ENCODE measurements at places on chromosomes 5 and 9.

DNA sequence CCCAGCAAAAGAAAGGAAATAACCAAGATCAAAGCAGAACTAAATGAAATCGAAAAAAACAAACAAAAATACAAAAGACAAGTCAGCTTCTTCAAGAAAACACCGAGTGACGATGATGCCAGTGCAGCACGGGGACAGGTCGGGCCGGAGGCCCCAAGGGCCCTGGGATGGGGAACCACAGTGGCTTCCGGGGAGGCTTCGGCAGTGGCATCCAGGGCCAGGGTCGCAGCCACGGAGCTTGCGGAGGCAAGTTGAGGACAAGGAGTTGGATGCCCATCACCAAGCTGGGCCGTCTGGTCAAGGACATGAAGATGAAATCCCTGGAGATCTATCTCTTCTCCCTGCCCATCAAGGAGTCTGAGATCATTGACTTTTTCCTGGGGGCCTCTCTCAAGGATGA, 53.2 kb upstream of the WDR41 start:
- no peak for DNase-seq

- DNase-seq: peak; percentile 4
These were observed 204.9 kb downstream of the CHSY3 start for GRCh38 chr5:130109152-130109551.

DNA sequence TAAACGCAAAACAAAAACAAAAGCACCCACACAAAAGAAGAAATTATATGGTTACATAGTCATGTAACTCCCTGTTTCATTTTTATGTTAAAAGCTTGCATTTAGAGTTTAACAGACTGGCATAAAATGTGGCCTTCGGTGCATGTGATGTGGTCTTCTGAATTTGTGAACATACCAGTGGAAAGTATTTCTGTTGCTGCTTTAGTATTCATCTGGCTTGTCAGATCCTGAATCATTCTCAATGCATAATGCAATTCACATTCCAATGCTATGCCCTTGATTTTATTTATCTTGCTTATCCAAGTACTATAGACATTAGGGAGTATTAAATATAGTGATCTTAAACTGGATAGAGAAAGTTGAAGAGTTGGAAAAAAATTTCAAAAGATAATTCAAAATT, 740.2 kb upstream of the ZNF608 start:
- no peak for DNase-seq

GRCh38 chr5:97624886-97625285, 441.8 kb upstream of the RIOK2 start:
- no peak for DNase-seq

DNA sequence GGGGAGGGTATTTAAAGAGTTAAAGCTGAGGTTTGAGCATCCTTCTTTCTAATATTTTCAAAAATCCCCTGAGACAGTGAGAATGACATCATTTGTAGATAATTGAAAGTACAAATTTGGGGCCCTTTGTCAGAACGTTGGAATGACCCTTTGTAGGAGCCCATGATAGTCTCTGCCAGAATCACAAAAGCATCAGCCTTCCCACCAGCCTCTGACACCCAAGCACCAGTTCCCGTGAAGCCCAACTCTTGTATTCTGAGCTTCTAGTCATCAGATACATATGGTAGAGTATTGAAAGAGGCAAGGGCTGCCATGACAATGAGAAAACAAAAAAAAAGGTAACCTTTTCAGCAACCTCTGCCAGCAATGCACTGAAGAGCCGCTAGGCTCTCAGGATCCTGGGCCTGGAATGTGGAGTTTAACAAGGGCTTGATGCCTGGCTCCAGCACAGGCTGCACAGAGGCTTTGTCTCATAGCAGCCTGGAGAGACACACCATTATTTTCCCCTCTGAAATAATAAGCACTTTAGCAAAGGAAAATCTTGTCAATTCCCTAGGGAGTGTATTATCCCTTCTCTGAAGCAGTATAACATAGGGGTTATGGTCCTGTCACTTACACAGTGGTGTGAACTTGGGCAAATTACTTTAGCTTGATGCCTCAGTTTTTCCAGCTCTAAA, 114.4 kb downstream of the ZNF608 start:
- no peak for DNase-seq

DNA sequence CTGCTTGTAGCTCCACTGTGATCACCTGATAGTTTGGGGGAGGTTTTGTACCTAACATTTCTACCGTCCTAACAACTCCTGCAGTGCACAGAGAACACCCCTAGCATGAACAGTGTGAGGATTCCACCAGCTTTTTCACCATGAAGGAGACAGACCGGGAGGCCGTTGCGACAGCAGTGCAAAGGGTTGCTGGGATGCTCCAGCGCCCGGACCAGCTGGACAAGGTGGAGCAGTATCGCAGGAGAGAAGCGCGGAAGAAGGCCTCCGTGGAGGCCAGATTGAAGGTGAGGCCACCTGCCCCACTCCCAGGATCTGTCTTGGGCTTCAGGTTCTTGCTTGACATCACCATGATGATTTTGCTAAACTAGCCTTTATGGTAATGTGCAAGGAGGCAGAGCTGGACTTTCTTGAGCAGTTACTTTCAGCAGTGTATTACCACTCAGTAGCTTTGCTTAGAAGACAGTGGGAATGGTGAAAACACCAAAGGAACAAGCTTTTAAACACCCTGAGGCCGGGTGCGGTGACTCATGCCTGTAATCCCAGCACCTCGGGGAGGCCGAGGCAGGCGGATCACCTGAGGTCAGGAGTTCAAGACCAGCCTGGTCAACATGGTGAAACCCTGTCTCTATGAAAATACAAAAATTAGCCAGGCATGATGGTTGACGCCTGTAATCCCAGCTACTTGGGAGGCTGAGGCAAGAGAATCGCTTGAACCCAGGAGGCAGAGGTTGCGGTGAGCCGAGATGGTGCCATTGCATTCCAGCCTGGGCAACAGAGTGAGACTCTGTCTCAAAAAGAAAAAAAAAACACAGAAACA, 3.3 kb downstream of the EXOC3 start:
- DNase-seq: no peak

GRCh38 chr5:159341906-159342310, 11.6 kb upstream of the IL12B start:
- peak; percentile 68 for DNase-seq

- DNase-seq: no peak
These were observed 1047.6 kb upstream of the ACO1 start for GRCh38 chr9:31336841-31337240.

DNA sequence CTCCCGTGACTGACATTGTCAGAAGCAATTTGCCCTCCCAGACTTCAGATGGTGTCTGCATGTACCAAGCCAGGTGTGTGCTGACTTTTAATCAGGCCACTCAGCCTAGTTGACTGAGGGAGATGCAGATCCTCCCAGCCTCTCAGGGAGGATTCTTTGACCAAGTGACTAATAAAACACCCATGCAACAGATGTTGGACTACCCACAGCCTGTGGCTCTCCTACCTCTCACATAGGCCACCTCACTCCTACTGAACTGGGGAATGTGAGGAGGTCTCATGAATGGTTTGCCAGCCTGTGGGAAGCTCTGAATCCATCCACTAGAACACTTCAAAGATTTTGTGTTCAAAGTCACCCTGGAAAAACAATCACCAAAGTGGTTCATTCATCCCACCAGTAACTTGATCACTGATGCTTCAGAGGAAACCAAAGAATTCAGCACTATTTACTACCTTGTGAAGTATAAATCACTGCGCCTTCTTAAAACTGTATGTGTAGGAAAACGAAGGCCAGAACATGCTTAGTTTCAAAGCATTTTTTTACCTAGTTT, 80.1 kb downstream of the ESM1 start:
- no peak for DNase-seq

GRCh38 chr5:113864437-113864836, 350.9 kb downstream of the YTHDC2 start:
- no peak for DNase-seq

- no peak for DNase-seq
These were observed 4.3 kb upstream of the SPATA6L start for GRCh38 chr9:4670591-4670990.

DNA sequence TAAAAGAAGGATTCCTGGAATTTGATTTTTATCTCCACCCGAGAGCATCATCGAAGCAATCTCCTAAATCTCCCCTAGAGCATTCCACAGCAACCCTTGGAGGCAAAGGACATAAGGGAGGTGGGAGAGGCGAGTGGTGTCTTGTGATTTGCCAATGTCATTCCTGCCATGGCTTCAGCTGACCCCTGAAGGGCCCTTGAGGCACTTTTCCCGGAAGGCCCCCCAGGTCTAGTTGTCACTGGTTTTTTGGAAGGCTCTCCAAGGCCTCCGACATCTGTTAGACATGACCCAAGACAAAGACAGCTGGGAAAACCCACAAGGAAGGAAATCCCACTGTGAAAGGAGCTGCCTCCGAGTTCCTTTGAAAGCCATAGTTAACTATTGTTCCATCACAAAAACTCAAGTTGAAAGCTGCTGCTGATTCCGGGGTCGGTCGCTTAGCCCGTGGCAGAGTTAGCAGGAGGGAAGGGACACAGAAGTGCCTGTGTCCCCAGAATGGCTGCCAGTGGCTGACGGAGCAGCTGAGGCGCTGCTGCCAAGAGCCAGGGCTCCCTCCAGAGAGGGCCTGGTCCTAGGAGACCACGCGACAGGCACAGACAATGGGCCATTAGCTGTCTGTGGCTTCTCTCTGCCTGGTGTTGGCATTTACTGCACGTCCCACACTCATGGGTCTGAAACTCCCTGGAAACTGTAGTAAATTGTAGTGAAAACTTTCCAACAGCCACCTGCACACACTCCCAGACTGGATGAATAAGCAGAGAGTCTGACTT, 24.4 kb upstream of the TRIO start:
- DNase-seq: no peak

DNA sequence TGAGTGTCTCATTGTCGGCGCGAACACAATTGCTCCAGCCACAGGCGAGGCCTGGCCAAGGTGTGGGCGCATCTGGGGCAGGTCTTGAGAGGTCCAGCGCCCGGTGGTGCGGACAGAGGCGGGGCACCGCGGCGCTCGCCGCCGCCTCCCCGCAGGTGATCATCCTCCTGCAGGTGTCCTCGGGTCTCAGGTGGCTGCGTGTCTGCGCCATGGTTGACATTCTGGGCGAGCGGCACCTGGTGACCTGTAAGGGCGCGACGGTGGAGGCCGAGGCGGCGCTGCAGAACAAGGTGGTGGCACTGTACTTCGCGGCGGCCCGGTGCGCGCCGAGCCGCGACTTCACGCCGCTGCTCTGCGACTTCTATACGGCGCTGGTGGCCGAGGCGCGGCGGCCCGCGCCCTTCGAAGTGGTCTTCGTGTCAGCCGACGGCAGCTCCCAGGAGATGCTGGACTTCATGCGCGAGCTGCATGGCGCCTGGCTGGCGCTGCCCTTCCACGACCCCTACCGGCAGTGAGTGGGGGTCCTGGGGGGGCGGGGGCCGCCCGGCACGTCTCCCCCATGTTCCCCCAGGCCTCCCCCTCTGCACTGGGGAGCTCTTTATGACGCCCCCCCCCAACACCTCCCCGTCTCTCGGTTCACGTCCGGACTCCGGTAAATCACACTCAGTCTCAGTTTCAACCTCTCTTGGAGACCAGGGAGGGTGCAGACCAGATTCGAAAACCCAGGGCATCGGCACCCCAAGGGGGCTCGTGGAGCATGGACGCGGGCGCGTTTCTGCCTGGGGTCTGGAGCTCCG, 446 bp downstream of the NXNL2 start:
- DNase-seq: no peak

DNA sequence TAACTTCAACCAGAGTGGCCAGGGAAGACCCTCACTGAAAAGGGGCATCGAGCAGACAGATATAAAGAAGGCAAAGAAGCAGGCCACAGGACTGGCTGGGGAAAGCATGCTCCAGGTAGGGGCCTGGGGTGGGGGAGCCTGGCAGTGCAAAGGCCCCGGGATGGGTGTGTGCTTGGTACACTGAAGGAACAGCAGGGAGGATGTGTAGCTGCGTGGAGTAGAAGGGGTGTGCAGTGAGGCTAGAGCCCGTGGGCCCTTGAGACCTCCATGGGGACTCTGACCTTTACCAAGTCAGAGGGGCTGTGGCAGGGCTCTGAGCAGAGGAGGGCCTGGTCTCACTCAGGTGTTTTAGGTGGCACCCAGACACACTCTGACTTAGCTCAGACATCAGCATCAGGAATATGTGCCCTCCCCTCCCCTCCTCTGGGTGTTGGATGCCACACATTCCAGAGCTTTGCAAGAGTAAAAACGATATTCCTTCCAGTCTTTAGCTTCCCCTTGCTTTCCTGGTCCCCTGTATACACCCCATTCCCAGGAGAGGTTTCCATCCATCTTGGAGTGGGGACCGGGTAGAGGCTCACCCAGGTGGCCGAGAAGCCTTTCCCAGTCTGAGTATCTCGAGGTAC, 7.6 kb downstream of the TRIM7 start:
- no peak for DNase-seq

- DNase-seq: no peak
These were observed 25.4 kb upstream of the RASGRF2 start for GRCh38 chr5:80934751-80935150.

DNA sequence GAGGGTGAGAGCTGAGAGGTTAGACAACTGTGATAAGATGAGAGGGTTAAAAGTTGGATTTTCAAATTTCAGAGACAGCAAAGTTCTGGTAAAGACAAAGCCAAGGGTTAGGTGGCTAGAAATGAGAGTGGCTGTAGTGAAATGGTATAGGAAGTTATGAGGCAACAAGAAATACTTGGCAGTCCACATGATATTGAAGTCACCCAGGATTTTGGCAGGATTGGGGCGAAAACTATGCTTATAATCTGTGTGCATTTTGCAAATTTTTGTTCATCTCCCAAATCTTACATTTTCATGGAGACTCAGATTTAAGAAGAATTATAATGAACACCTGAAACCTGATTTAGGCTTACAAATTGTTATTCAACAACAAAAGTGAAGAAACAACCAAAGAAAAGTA, 35.6 kb downstream of the C9 start:
- DNase-seq: no peak

- DNase-seq: no peak
These were observed 494.5 kb upstream of the GRAMD2B start for GRCh38 chr5:125928663-125929062.

GRCh38 chr9:134634667-134635230, 6.9 kb upstream of the COL5A1 start:
- no peak for DNase-seq

- no peak for DNase-seq
These were observed 344.9 kb downstream of the EFNA5 start for GRCh38 chr5:107325866-107326265.

DNA sequence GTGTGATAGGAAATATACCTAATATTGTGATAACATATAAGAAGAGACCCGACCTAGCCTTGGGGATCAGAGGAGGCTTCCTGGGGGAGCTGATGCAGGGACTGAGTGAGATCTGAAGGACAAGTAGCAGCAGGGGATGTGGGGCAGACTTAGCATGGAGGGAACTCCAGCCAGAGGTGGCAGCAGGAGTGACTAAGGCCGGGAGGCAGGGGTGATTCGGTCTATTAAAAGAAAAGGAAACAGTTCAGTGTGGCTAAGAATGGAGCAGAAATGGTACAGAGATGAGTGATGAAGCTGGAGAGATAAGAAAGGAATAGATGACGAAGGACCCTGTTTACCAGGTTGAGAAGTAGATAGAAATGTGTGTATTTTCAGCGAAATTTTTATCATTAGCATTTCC, 408.8 kb downstream of the ENC1 start:
- no peak for DNase-seq

GRCh38 chr5:134567641-134568336, 42.3 kb downstream of the JADE2 start:
- DNase-seq: no peak

All from retinal pigment epithelial cell (primary cell).